ENCODE measurements at places on chromosomes 16 and 17.

GRCh38 chr17:78082988-78083387 lies 45.6 kb downstream of the TMC6 start:
- DNase-seq: peak; percentile 59

DNA sequence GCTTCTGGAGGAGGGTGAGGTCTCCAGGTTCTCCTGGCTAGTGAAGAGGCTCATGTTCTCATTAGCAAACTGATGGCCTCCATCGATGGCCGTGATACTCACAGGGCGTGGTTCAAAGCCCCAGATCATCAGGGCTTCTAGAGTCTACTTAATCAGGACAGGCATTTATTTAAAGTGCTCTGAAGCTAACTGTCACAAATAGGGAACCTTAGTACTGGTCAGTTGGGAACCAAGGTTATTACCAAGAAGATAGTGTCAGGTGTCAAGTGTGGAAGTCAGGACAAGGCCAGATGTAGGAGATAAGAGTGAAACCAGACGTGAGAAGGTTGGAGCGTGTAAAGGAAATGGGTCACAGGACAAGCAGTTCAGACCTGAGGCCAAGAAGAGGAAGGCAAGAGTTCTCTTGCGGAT lies 56.9 kb downstream of the PIGL start:
- no peak for DNase-seq

DNA sequence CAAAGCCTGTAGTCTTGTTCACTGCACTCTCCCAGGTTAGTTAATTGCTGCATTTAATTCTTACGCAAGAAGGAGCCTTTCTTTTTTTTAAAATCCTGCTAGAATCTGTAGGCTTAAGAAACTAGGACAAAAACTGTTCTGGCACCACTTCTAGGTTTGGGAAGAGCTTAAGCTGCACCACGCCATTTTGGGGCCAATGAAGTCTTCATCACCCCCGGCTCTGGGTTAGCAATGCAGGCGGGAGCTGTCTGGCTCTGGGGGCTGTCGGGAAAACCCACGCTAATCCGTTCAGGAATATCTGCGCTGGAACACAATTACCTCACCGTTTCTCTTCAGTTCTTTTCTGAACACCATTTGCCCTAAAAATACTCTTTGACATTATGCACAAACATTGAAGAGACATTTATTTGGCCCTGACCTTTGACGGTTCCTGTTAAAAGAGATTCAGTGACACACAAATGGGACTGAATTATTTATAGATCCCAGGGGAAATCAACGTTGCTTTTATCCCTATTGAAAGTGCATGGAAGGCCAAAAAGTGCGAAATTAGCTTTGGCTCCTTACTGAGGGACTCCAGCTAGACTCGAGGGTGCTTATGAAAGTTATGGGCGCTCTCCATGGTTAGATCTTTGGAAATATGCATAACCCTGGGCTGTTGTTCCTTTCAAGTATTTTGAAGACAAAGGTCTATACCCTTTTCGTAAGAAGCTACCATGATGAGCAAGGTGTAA lies 249.2 kb downstream of the HAPSTR1 start:
- DNase-seq: no peak

DNA sequence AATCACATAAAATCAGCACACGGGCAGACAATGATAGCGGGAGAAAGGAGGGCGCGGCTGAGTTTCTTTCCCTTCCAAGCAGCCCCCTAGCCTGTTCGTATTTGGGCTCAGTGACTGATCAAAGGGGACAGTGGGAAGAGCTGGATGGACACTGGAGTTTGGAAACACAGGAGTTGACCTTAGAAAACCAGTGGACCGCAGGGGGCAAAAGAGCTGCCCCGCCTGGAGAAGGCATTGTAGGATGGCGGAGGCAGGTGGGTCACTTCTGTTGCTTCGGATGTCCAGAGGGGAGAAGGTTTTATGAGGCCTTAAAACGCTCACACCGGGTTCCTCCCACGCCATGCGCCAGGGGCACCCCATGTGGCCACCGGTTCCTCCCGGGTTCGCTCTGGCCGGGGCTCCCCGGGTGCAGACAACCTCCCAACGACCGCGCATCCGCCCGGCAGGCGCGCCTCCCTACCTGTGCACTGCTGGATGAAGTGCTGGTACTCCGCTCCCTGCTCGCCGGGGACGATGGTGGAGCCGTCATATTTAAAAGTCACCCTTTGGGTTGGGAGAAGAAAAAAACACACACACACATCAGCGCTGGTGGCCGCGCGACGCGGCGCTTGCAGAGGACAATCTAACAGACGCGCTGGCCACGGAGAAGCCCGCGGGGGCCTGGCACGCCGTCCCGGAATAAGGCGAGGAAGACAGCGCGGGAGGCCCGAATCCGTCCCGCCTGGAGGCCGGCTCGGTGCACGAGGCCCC lies 662 bp downstream of the COTL1 start:
- DNase-seq: no peak

DNA sequence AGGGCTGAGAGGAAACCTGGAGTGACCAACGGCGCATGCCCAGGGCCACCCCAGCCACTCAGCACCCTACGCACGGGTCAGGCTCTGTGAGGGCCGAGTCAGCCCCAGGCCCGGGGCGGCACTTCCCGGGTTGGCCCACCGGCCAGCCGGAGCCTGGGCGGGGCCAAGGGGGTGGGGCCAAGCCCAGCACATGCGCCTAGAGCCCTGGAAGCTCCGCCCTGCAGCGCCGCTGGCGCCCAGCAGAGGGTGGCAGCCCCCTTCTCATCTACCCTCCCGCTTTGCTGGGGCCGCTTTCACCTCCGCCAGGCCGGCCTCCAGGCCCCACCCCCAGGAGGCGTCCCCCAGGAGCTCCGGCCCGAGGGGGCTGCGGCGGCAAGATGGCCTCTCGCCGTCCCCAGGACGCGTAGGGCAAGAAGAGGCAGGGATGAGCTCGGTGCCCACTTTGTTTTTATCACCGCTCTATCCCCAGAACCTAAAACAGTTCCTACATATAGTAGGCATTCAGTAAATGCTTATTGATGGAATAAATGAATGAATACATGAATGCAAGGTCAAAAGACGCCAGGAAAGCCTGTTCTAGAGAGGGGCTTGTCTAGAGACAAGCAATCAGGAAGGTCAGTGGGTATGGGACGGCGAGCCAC lies 31.3 kb downstream of the MYO18A start:
- peak; percentile 78 for DNase-seq

GRCh38 chr17:72219137-72219823 lies 98.5 kb downstream of the SOX9 start:
- no peak for DNase-seq

- no peak for DNase-seq
These were observed 4.2 kb downstream of the EIF1 start for GRCh38 chr17:41692722-41693521.

DNA sequence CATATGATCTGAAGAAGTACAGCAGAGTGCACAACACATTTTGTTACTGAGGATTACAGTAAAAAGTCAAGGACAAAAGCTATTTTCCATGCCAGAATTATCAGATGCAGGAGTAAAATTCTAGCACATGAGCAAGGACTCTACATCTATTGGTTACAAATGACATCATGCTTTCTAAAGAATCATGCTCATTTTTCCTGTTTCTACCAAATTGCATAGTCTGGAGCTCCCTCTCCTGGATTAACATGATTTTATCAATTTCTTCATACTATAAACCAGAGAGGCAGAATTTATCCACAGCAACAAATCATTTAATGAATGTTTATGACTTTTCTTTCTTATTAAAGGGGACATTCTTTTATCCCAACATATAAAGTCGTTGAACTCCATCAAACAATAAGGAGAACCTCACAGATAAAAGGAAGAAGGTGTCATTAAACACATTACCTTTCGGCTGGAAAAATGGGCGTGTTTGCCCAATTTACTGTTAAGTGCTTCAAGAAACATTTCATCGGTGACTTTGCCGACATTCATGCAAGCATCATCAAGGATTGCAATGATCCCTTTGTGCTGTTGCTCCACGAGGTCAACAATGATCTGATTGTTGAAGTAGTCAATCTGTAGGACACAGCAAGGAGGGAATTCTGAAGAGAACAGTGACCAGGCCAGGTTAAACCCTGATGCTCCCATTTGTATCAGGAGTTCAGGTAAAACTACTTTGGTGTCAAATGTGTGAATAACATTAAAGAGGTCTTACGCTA lies 121.7 kb downstream of the MYO1D start:
- DNase-seq: peak; percentile 79

- no peak for DNase-seq
These were observed 33.7 kb downstream of the TOM1L2 start for GRCh38 chr17:17938388-17939107.

- no peak for DNase-seq
These were observed 55.8 kb downstream of the MYH10 start for GRCh38 chr17:8574687-8575086.

Measured in NCI-H2081 (cell line).